Activated gamma-delta T cell (primary cell): ENCODE measurements at places on chromosomes 12 and 14.

DNA sequence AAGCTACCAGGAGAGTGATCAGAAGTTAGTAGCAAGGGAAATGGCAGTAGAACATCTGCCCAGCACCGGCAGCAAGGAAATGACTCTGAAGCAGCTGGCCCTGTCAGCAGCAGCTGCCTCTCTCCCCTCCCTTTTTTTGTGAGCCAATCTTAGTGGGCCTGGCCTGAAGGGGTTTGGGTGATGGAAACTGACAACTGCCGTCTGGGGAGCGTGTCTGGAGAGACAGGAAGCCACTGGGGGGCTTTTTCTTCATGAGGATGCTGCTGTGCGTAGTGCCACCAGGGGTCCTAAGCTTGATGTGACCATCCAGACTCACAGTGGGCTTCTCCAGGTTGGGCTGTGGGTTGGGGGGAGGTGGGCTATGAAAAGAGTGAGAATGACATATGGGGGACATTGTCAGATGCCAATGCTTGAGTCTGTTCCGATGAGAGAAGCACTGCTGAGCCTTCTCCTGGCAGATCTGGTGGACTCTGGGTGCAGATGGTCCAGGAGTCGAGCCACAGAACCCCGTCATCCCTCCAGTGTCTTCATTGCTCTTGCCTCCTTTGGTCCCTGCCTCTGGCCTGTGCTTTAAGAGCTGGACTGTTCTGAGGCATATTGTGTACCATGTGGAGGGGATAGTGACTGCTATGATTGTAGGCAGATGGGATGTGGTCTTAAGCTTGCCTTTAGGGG is 87.6 kb upstream of the HIF1A start:
- no peak for DNase-seq

DNA sequence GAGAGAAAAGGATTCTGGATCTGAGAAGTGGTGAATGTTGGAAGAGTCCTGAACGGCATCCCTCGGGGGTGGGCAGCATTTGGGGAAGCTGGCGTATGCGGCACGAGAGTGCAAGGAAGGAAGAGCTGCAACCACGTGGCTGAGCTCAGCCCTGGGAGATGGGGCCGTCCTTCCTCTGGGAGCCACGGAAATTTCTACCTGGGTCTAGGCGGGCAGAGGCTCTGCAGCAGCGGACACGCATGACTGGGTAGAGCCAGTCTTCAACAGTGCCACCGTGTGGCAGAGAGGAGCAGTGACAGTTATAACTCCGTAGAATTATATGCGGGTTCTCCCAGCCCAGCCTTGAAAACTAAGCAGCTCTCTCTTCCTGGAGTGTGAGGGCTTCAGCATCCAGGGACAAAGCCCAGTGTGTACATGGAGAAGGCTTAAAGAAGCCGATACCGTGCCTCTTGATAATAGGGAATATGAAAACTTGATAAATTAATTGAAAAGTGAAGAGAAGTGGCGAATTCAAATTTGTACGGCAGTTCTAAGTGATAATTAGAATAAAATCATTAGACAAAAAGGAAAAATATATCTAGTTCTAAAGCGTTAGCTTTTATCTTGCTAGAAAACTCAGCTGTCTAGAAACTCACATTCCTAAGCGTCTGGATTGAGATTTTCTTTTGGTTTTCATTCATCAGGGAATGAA is 82.9 kb upstream of the STXBP6 start:
- DNase-seq = no peak

GRCh38 chr12:123895451-123895850 is 77.2 kb downstream of the CCDC92 start:
- no peak for DNase-seq

- no peak for DNase-seq
Observed at GRCh38 chr12:58647495-58647894, 272.8 kb downstream of the LRIG3 start.

DNA sequence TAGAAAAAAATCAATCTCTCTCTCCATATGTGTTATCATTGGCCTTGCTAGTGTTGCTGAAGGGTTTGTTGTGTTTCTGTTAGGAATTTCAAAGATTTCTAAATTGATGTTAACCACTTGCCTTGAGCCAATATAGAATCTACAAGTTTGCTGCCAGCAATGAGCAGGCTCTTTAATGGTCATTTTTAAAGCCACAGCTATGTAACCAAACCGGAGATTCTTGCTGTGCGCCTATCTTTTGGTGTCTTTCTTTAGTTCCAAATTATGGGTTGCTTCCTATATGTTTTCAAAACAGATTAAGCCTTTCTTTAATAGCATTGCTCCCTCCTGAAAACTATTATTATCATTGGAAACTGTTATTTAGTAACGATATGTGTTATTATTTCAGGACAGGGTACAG is 545.7 kb downstream of the DIO2 start:
- no peak for DNase-seq

GRCh38 chr12:32336261-32336660 is 63.1 kb upstream of the FGD4 start:
- DNase-seq = no peak

DNA sequence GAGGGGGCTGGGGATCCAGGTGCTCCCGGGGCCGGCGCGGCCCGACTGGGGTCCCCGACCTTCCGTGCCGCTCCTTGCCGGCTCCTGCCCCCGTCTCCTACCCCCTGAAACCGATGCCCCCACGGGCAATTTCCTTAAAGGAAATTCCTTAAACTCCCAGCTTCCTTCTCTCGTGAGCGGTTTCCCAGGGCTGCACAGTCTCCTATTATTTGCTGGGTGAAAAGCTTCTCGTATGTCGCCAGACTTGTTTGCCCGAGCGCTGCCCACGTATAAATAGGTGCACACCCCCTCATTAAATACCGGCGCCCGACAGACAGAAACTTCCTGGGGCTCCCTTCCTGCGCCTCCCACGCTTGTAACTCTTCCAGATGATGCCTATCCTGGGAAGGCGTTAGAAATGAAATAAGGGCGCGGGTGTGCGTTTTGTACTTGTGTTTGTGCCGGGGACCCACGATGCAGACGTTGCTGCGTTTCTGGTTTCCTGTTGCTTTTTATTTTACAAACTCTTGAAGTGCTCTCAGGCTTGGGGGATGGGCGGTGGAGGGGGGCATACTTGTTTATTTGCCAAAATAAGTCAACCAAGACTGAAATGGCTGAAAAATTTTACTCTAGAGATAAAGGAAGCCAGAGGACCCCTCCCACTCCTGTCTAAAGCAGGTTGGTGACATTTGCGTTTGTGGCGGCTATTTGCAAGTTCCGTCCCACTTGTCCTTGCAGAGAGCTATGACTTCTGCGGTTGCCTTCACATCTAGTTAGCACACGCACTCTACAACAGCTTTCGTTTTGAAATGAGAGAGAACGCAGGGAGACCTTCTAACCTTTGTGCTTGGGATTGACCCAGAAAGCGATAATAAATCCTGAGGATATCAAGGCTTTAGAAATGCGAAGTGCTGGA is 1.0 kb downstream of the HIP1R start:
- DNase-seq = no peak

- DNase-seq = no peak
Observed at GRCh38 chr14:95787941-95788340, 74.0 kb upstream of the TCL1A start.

GRCh38 chr12:32475724-32476123 is 76.4 kb downstream of the FGD4 start:
- no peak for DNase-seq

GRCh38 chr12:48545833-48546469 is 20.5 kb downstream of the OR8S1 start:
- DNase-seq = no peak

GRCh38 chr12:128573907-128574306 is 249.9 kb downstream of the SLC15A4 start:
- DNase-seq = no peak

DNA sequence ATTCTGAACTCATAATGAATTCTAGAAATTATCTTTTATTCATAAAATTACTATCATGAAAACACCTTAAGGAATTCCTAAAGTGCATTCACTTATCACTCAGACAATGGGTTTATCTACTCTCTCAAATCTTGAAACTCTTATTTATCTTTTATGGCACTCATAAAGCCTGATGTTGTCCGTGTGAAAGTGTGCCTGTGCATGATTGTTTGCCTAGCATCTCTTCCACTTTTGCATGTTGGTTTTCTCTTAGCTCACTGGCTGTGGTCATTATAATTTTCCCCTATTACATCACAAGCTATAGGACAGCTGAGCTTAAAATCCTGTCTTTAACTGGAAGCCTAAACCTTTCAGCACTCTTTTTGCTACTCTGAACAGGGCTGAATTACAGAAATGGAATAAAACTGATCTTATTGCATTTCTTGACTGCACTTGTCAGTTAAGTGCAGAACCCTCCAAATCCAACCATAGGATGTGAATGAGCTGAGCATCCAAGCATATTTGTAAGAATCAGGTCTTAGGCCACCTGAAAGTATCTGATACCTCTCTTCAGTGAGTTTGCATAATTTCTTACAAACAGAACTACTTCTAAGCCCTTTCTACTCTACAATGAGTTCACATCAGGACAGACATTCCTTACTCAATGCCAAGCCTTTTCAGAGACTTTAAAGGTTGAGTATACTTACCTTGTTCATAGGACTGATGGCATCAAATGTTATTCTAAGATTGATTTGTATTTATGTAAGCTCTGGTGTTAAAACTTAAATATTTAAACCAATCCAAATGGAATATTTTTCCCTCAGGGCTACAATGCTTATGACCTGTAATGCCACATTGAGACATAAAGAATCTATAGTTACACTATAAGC is 221.2 kb upstream of the KITLG start:
- DNase-seq = no peak

- DNase-seq = no peak
Observed at GRCh38 chr14:81313200-81313599, 86.9 kb downstream of the STON2 start.

- no peak for DNase-seq
Observed at GRCh38 chr14:92728759-92729364, 19.6 kb downstream of the LGMN start.

DNA sequence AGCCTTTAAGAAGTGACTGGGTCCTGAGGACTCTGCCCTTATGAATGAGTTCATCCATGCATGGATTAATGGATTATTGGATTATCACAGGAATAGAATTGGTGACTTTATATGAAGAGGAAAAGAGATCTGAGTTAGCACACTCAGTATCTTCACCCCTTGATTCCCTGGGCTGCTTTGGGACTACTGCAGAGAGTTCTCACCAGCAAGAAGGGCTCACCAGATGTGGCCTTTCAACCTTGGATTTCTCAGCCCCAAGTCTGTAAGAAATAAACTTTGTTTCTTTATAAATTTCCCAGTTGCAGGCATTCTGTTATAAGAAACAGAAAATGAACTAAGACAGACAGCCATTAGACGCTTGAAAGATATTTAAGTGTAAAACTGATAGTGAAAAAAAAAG is 509.2 kb downstream of the FLRT2 start:
- no peak for DNase-seq
